Fibroblast of lung (primary cell): ENCODE measurements at places on chromosomes 1 and 21. TPM values are rescaled to one million over a fixed set of nuclear protein-coding genes. Genes with fewer than 3 reads are reported as not detected.

GRCh38 chr1:224739303-224739996, 123.3 kb downstream of the CNIH3 start:
- peaks cover 7% of the 10 kb centered on the region for H3K4me1 ChIP-seq
- no peak overlapping the region for H3K27ac ChIP-seq
- H3K27me3 ChIP-seq: no peaks in the 10 kb centered on the region
- H3K4me3 ChIP-seq: no peak overlapping the region

DNA sequence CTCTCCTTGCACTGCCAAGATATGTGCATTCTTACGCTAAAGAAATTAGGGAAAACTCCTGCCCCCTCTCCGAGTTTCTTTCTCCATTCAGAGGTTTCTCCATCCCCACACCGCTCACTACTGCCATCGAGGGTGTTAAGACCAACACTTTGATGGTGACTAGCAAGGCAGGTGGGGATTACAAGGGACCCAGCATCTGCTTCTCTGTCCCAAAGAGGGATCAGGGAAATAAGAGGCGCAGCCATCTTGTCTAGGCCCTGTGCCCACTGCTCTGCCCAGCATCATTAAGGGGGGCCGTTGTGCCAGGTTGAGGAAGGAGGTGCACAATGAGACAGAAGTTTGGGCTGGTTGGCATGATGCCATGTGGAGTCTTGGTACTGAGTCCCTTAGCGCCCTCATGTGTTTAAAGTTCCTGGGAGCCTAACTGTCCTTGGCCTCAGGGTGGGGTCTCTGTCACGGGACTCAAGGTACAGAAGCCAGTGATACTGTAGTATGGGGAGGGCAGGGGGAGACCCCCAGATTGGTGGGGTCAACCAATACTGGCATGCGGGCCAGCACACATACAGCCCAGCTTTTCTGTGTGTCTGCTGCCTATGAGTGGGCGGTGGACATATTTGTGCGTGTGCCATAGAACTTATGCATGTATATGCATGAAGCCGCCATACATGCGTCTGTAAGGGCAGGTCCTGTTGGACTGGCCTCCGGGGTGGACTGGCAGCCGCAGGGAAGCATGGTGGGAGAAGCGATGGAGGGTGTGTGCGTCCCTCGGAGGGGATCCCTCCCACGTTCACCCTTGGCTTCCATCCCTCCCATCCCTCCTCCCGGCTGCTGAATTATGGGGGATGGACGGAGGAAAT, 5.5 kb downstream of the EFNA3 start:
- H3K27me3 ChIP-seq: peaks cover 48% of the 10 kb centered on the region
- H3K36me3 ChIP-seq: no peaks in the 10 kb centered on the region
- H3K27ac ChIP-seq: no peak overlapping the region
- peak overlapping the region; percentile 32 for H3K4me3 ChIP-seq
- H3K4me1 ChIP-seq: peaks cover 9% of the 10 kb centered on the region
- DNase-seq: no peak

- H3K27me3 ChIP-seq: no peaks in the 10 kb centered on the region
- H3K4me3 ChIP-seq: no peak overlapping the region
- no peak overlapping the region for H3K27ac ChIP-seq
- peaks cover 7% of the 10 kb centered on the region for H3K4me1 ChIP-seq
- H3K36me3 ChIP-seq: no peaks in the 10 kb centered on the region
- no peak for DNase-seq
Measured at GRCh38 chr1:8674912-8675311, 142.5 kb downstream of the RERE start.

DNA sequence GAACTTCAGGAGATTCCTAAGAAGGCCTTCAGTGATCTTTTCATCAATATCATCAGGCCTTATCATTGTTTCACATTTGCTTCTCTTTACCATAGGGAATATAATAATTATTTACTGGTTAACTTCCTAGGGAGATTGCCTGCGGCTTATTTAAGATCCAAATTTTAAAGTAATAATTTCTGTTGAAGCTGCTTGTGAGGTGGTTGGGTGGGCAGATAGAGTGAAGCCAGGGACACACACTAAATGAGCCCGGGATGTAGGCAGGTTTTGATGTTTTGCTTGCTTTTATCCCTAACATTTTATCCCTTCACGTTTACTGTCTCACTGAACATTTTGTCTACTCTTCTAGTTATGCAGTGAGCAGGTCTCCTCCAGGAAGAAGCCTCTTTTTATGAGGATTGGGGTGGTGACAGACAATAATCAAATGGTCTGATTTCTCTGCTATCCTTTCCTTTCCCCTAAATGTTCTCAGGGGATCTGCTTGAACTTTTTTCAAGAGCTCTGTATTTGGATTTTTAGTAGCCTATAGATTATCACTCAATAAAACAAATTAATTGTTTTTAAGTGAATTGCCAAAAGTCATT, 164.7 kb downstream of the RUNX1 start:
- no peaks in the 10 kb centered on the region for H3K27me3 ChIP-seq
- H3K27ac ChIP-seq: peak overlapping the region; percentile 92
- H3K36me3 ChIP-seq: peaks cover 3% of the 10 kb centered on the region
- DNase-seq: no peak
- peaks cover 10% of the 10 kb centered on the region for H3K4me1 ChIP-seq

DNA sequence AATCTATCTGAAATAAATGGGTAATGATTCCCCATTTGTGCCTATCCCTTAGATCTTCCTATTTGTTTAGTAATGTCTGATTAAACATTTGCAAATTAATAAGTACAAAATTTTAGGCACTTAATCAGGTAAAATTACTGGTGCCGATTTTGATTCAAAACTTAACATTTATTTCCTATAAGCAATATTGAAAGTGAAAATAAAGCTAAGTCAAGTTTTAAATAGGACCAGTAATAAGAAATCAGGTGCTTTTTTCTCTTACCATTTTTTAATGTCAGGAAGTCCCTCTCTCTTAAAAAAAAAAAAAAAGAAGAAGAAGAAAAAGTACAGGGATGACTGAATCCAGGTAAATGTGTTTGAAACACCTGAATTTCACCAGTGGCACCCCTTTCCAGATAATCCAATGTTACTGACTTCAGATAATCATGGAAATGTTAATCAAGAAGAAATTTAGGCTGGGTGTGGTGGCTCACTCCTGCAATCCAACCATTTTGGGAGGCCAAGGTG, 836 bp upstream of the GBP4 start:
- no peak overlapping the region for H3K4me3 ChIP-seq
- H3K27ac ChIP-seq: no peak overlapping the region
- H3K4me1 ChIP-seq: no peaks in the 10 kb centered on the region
- no peaks in the 10 kb centered on the region for H3K36me3 ChIP-seq
- H3K27me3 ChIP-seq: no peaks in the 10 kb centered on the region

GRCh38 chr1:56436296-56436695, 143.1 kb downstream of the PLPP3 start:
- no peaks in the 10 kb centered on the region for H3K36me3 ChIP-seq
- H3K27ac ChIP-seq: no peak overlapping the region
- DNase-seq: no peak
- no peaks in the 10 kb centered on the region for H3K27me3 ChIP-seq
- no peak overlapping the region for H3K4me3 ChIP-seq
- H3K4me1 ChIP-seq: no peaks in the 10 kb centered on the region

DNA sequence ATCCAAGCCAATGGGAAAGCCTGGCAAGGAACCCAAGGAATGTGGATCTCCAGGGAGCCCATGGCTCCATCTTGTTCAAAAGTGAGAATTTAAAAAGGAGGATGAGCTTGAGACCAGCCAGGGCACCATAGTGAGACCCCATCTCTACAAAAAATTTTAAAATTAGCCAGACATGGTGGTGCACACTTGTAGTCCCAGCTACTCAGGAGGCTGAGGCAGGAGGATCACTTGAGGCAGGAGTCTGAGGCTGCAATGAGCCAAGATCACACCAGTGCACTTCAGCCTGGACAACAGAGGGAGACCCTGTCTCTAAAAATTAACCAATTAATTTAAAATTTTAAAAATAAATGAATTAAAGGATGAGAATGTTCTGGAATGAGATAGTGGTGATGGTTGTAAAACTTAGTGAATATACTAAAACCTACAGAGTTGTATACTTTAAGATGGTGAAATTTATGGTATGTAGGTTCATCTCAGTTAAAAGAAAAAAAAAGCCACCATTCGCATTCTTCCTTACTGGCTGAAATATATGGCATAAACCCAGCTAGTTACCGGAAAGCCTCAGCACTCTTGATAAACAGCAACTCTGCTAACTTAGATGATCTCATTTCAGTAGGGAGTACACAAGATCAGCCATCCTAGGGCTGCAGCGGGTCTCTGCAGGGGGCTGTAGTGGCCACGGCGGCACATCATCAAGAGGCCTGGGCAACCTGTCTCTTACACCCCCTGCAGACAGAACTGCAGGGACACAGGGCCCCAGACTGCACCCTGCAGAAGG, 48.3 kb upstream of the H6PD start:
- peaks cover 6% of the 10 kb centered on the region for H3K4me1 ChIP-seq
- H3K36me3 ChIP-seq: no peaks in the 10 kb centered on the region
- DNase-seq: peak; percentile 64
- no peaks in the 10 kb centered on the region for H3K27me3 ChIP-seq
- H3K27ac ChIP-seq: no peak overlapping the region

CELA2B gene
- not detected in 2 replicates for total RNA-seq

KRTAP12-2 gene
- not detected in 2 replicates for total RNA-seq
